ENCODE measurements at places on chromosomes 4 and X.
A peak's percentile ranks its signal among the peaks of the same experiment; 100 is the strongest.

- no peak for DNase-seq
Measured at GRCh38 chr4:93809773-93810172, 18.8 kb upstream of the ATOH1 start.

- DNase-seq: no peak
Measured at GRCh38 chrX:132367984-132368383, 120.9 kb downstream of the MBNL3 start.

DNA sequence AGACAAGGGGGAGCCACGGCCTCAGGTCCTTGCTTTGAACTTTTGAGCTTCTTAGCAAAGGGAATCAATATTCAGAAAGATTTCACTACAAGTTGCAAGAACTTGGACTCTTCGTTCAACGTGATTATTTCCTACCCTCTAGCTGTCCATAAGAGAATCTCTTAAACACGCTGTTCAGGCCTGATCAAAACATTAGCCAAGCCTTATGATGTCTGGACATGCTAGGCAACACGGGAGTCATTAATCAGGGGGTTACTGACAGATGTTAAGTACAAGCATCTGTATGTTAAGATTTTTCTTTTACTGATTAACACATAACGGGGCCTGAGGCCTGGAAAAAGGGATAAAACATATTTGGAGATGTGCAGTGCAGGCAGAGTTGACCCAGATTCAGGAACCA lies 138.9 kb upstream of the IL1RAPL2 start:
- no peak for DNase-seq

DNA sequence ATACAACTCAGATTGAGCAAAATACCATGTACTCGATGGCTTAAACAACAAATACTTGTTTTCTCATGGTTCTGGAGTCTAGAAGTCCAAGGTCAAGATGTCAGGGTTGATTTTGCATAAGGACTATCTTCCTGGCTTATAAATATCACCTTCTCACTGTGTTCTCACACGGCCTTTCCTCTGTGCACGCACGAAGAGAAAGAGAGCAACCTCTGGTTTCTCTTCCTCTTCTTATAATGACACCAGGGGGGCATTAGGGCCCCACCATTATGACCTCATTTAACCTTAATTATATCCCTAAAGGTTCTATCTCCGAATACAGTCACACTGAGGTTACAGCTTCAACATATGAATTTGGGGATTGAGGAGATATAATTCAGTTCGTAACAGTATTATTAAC lies 504.0 kb downstream of the MAGEE1 start:
- no peak for DNase-seq

DNA sequence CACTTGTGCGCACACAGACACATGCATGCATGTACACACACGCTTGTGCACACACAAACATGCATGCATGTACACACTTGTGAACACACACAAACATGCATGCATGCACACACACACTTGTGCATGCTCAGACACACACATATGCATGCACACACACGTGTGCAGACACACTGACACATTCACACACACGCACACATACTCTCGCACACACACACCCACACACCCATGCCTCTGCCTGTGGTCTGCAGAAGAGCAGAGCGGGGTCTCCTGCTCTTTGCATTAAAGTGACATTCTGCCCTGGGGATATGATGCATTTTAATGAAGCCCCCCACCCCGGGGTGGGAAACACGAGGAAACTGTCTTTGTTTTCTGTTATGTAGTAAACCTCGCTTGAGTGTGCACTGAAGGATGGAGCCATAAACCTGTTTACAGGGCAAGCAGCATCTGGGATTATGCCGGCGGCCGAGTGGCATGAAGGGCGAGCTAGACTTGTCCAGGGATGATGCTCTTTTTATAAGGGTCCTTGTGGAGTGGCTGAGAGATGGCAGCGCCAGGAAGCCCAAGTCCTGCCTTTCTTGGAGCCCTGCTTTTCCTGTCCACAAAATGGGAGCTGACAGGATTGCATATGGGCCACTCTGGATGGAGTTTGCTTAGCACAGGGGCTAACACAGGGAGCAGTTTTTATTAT lies 17.8 kb downstream of the PSAPL1 start:
- no peak for DNase-seq

- DNase-seq: no peak
Measured at GRCh38 chrX:27675493-27675892, 85.3 kb downstream of the DCAF8L2 start.

DNA sequence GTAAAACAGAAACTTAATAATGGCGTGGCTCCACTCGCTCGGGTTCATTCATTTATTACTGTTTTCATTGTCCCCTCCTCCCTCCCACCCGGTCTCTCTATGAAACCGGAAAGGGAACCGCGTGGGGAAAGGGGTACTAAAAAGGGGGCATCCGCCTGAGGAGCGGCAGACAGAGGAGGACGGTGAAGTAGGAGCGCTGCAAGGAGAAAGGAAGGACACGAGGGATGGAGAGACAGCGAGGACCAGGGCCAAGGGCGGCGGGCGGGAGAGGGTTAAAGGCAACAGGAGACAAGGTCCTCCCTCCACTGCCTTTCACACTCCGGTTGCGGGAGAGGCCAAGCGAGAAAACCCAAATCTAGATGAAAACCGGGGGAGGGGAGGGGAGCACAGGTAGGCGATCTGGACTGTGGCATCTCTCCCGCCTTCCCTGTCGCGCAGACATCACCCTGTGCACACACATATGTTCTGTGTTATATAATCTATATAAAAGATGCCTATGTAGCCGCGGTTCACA lies 829 bp downstream of the ELOVL6 start:
- DNase-seq: peak; percentile 42

- peak; percentile 27 for DNase-seq
Measured at GRCh38 chrX:39309018-39309635, 507.9 kb downstream of the MID1IP1 start.

GRCh38 chrX:132730726-132731125 lies 227.7 kb downstream of the HS6ST2 start:
- no peak for DNase-seq

- DNase-seq: no peak
Measured at GRCh38 chrX:136773648-136774047, 7.1 kb downstream of the ARHGEF6 start.

DNA sequence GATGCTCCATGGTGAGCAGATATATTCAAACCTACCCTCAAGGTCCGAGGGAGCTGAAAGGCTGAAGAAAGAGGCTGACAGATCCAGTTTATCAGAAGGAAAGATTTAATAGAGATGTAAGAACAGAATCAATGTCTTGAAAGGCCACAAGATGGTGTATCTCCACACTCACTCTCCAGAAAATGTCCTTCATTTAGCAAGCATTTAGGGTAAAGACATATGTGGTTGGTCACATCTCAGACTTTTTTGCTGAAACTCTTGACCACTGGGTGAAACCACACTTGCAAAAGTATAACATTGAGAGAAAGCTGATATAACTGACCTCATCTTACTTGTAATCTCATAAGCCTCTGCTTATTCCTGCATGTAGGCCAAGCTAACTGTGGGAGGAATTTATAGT lies 745.8 kb upstream of the GALNTL6 start:
- DNase-seq: no peak

DNA sequence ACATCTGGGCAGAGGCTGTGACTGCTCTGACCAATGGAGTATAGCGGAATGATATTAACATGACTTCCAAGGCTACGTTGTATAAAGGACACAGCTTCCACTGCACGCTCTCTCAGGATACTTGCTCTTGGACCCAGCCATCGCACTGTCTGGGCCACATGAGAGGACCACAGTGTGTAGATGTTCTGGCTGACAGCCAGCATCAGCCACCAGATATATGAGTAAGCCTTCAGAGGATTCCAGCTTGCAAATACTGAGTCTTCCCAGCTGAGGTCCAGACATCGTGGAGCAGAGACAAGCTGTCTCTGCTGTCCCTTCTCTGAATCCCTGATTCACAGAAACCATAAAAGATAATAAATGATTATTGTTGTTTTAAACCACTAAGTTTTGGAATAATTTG lies 146.8 kb upstream of the USP9X start:
- DNase-seq: no peak

GRCh38 chr4:7255996-7256395 lies 63.7 kb downstream of the SORCS2 start:
- DNase-seq: no peak
